ENCODE measurements at places on chromosomes 3 and 15. TPM values are rescaled to one million over a fixed set of nuclear protein-coding genes. Genes with fewer than 3 reads are reported as not detected.

GRCh38 chr3:57956119-57956832 lies 51.9 kb upstream of the FLNB start:
- DNase-seq: peak; percentile 53

GRCh38 chr15:98541519-98541918 lies 106.8 kb upstream of the IGF1R start:
- DNase-seq: no peak

- DNase-seq: no peak
These were observed 117.1 kb downstream of the MINAR1 start for GRCh38 chr15:79549196-79549595.

The CELSR3 gene
- total RNA-seq: 1.2 TPM

DNA sequence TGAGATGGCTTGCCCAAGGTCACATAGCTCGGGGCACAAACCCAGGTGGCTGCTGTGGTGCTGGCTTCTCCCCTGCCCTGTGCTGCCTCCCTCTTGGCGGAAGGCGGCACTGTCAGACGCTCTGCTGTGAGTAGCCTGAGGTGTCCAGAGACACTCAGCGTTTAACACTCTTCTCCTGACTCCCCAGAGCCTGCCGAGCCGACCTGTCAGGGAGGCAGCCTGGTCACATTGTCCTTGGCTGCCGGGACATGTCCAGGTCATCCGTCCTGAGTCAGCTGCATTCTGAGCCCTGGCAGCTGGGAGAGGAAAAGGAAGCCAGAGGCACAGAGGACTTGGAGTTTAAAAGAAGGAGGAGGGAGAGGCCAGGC lies 4.7 kb downstream of the LMAN1L start:
- no peak for DNase-seq

- DNase-seq: no peak
These were observed 37.4 kb downstream of the SYN2 start for GRCh38 chr3:12041446-12042041.
